ENCODE measurements at places on chromosomes 2 and 18.

- no peak for DNase-seq
These were observed 104.2 kb upstream of the SPRED2 start for GRCh38 chr2:65536596-65536995.

DNA sequence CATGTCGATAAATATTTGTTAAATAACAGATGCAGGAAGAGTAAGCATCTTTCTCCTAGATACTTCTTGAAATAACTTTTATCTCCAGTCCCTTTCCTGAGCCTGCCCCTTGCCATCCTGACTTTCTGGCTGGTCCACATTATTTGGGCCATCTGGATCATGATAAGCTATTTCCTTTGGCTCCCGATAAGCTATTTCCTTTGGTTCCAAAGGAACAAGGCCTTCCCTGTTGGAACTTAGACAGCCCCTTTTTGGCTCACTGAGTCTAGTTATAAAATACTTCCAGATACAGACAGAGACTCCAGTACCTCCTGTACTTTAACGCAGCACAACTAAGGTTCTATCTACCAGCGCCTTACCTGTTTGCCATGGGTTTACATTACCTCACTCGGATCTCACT lies 205.3 kb upstream of the CCDC150 start:
- no peak for DNase-seq

GRCh38 chr2:68280796-68281195 lies 28.5 kb upstream of the PPP3R1 start:
- DNase-seq, result no peak

DNA sequence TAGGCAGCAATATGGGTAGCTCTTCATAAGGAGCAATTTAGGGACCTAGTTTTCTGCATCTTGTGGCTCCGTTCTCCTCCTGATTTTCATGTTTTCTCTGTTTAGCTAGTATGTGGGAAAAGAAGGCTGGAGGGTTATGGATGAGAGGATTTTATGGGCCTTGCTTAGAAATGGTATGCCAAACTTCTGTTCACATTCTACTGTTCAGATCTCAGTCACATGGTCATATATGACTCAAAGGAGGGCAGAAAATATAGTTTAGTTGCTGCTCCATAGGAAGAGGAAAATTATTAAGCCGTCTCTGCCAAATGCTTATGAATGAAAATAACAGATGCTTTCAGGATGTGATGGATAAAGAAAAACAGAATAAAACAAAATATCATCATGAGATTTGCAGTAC lies 361.8 kb upstream of the CWC22 start:
- DNase-seq, result no peak

DNA sequence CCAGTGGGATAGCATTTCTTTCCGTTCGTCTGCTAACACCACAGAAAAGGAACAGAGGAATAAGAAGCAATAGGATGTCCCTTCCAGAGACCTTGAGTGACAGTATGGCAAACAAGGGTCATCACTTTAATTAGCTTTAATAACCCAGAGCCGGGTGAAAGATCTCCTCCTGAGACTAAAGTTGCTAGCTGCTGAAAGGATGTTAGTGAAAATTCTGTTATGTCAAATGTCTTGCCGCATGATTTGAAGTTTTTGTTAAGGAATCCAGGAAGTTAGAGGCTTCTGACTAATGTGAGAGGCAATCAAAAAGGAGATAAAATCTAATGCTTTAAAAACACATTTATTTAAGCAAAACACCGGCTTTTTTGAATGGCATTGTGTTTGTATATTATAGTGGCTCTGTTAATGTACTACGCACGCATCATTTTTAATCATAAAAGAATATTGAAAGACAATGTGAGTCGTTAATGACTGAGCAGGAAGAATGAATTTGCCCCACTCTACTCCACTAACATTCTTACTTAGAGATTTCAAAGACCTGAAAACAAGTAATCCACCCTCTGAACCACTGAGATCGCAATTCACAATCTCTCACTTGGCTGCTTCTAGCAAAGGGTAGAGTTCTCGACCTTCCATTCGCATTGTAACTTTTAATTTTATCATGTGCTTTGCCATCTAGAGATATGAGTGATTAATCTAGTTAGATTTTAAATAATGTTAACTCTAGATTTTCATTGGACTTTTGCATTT lies 536.6 kb downstream of the LRRTM4 start:
- DNase-seq, result no peak

DNA sequence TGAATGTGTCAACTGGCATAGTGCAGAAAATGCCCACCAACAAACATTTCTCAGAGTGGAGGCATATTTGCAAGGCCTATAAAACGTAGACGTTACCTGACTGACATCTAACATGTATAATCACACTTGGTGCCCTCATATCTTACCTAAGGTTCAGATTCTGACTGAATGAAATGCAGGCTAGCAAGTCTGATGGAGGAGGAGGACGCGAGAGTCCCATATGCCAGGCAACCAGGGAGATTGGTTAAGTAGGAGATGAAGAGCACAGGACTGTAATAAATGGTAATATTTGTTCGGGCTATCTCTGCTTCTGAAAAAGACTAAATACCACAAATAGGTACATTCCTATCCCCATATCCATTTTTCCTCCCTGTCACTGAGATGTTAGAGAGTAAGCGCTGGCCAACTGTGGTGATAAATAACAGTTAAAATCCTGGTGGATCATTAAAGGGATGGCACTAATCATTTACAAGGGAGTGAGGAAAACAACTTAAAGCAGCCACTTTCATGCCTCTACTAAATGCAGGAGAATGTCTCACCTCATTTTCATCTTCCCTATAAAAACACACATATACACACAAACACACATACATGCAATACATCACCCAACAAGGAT lies 217.2 kb downstream of the TMEM163 start:
- no peak for DNase-seq

DNA sequence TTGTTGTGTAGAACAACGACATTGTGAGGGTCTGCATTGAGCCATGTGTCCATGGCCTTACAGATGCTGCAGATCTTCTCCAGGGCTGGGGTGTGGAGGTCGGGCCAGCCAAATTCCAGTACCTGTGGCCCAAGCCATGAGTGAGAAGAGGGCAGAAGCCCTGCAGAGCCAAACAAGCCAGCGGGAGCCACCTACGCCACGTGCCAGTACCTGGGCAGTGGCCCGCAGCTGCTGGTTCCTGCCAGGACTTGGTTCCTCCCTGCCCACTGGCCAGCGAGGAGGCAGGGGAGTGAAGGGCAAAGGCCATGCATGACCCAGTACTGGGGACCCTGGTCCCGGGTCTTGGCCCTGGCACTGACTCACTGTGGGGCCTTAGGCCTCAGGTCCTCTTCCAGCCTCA lies 109.4 kb downstream of the TNS1 start:
- no peak for DNase-seq

DNA sequence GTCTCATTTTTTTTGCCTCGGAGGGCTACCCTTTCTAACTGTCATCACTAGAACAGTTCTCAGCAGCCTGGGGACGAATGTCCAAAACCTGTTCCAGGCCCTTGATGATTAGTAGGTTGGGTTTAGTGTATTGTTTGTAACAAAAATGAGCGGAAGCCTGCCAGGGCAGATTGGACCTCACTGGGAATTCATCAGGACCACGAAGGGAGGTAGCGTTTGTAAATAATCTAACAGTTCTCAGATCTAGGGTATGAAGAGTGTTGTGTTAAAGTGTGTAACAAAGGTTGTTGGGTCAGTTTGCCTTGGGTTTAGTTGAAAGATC lies 799 bp downstream of the CEP68 start:
- DNase-seq, result no peak

GRCh38 chr18:13437796-13438506 lies 219.4 kb downstream of the LDLRAD4 start:
- peak; percentile 43 for DNase-seq

GRCh38 chr2:12486205-12487118 lies 230.3 kb upstream of the TRIB2 start:
- no peak for DNase-seq

DNA sequence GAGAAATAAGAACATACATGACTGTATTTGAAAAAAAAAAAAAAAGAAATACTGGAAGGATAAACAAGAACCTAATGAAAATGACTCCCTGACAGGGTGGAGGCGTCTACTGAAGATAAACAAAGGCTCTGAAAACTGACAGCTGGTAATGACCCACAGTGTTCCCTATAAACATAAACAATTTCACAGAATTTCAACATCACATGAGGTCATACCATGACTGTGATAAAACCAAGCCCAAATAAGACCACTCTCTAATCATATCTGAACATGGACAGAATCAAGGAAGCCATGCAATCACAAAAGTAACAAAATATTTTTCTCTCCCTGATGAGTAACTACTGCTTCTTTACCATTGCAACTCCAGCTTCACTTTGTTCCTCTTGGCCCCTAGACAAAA lies 159.3 kb downstream of the FAM124B start:
- no peak for DNase-seq

GRCh38 chr2:232578626-232579025 lies 28.1 kb downstream of the EIF4E2 start:
- no peak for DNase-seq

GRCh38 chr2:10157293-10157692 lies 34.8 kb downstream of the RRM2 start:
- no peak for DNase-seq
